AG08395 (cell line): ENCODE measurements at places on chromosomes 1 and 21.

DNA sequence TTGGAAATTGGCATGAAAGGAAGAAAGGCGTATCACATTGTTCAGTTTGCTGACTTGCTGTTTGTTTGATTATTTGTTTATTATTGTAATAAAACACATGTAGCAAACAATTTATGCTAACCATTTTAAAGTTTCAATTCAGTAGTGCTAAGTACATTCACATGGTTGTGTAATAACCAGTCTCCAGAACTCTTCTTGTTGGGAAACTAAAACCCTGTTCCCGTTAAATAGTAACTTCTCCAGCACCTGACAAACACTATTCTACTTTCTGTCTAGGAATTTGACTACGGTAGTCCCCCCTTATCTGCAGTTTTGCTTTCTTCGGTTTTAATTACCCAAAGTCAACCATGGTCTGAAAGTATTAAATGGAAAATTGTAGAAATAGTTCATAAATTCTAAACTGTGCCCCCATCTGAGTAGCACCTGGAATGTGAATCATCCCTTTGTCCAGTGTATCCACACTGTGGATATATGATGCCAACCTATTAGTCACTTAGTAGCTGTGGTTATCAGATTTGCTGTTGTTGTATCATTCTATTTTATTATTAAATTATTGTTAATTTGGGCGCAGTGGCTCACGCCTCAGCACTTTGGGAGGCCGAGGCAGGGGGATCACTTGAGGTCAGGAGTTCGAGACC lies 5.5 kb downstream of the MORC3 start:
- DNase-seq = no peak

- peak; percentile 49 for DNase-seq
Observed at GRCh38 chr1:245322673-245323072, 167.9 kb downstream of the KIF26B start.

GRCh38 chr1:204426971-204427701 lies 15.5 kb upstream of the PPP1R15B start:
- DNase-seq = no peak

DNA sequence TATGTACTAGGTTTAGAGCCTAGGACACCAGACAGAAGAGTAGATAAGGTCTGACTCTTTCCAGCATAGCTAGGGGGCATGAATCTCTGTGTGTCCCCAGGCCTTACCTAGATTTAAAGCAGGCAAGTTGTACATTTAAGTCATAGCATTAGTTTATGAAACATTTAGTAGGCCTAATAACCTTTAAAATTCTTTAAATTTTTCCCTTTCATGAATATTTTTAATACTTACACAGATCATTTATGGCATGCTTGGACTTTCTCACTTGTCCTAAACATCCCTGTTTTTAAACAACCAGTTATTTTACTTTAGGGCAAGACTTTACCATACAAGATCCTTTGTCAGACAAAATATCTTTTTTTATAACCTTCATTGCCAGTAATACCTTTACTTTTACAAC lies 258.4 kb upstream of the ZRANB2 start:
- DNase-seq = no peak

DNA sequence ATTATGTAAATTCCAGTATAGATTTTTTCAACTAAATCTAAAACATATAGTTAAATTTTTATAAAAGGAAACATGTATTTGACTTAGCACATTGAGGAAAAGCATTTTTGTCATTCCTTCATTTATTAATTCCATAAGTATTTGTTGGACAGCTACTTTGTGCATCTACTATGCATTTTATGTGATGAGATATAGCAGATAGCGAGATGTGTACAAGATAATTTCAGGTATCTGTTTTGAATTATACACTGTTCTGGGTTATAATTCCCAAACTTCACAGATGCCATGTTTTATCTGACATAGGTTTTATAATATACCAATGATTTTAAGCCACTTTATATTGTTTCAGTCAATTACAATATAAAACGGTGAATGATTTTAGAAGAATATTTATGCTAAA lies 398.7 kb downstream of the USH2A start:
- DNase-seq = no peak
